Heart right ventricle (tissue), 16 donors: ENCODE measurements at places on chromosomes 6 and 20. TPM values are rescaled to one million over a fixed set of nuclear protein-coding genes. Genes with fewer than 3 reads are reported as not detected.

Gene TINAG
- 0.22 TPM for polyA plus RNA-seq

Gene PI3
- 0.67 TPM for polyA plus RNA-seq

DNA sequence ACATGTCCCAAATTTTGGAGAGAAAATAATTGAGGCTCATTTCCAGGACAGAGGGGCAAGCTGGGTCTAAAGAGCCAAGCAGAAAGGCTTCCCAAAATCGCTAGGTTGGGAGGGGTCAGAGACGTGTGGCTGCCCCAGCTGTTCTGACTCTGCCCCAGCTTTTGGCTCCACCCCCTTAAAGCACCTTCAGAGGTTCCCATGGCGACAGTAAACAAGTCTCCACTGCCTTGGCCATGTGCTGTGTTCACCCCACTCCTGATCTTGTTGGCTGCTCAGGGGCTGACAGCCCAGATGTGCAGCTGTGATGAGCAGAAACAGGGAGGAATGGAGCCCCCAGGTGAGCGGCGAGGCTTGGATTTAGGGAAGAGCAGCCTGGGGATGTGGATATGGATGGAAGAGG, 72.8 kb upstream of the SPTLC3 start:
- H3K27ac ChIP-seq = no peak overlapping the region
- no peaks in the 10 kb centered on the region for H3K4me1 ChIP-seq
- H3K36me3 ChIP-seq = no peaks in the 10 kb centered on the region
- no peak overlapping the region for H3K4me3 ChIP-seq

Gene NRN1
- 19.4 TPM for polyA plus RNA-seq

GRCh38 chr6:79159846-79160245, 74.6 kb downstream of the HMGN3 start:
- H3K27ac ChIP-seq = no peak overlapping the region
- H3K27me3 ChIP-seq = no peaks in the 10 kb centered on the region
- H3K4me3 ChIP-seq = no peak overlapping the region
- no peaks in the 10 kb centered on the region for H3K36me3 ChIP-seq
- no peaks in the 10 kb centered on the region for H3K4me1 ChIP-seq
- no peak for DNase-seq
